ENCODE measurements at places on chromosomes 5 and 9.

DNA sequence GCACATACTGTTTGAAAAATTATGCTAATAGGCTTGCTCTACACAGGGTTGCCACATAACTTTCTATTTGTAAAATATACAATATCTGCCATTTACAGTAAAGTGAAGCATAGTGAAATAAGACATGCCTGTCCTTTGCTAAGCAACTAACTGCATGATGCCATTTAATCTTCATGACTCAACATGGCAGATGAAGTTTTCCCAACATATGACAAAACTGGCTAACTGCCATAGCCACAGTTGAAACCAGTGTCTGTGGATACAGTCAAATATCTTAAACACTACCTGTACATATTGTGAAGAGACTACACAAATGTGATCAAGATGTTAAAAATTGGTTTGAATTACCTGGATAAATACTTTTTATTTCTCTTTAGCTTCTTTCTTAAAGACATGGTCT lies 3.1 kb upstream of the DMAC1 start:
- no peak for DNase-seq

- no peak for DNase-seq
These were observed 6.7 kb upstream of the BICD2 start for GRCh38 chr9:92771309-92771708.

GRCh38 chr5:101102506-101102905 lies 199.4 kb upstream of the ST8SIA4 start:
- DNase-seq: no peak

- no peak for DNase-seq
These were observed 1210.8 kb downstream of the CDH12 start for GRCh38 chr5:21642312-21642711.

DNA sequence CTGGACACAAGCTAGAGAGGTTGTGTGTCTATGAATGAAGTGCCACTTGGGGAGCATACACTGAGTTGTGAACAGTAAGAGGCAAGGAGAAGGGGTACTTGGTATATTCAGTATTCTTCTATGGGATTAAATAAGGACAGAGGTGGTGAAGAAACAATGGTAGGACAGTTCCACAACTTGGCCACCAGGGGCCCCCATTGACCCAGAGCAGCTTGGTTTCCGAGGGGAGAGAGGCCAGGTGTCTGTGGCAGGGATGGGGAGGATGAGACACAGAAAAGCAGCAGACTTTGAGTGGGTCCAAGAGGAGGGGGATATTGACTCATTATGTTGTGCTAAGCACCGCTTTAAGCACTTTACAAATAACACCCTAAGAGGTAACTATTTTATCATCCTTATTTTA lies 220.6 kb downstream of the MELK start:
- DNase-seq: no peak
